ENCODE measurements at places on chromosomes 2 and 18.

GRCh38 chr2:5549771-5550170 is 142.4 kb upstream of the SOX11 start:
- DNase-seq: no peak

GRCh38 chr18:48894799-48895346 is 55.9 kb downstream of the SMAD7 start:
- DNase-seq: no peak

- no peak for DNase-seq
Observed at GRCh38 chr2:611519-611918, 65.7 kb downstream of the TMEM18 start.

- DNase-seq: no peak
Observed at GRCh38 chr2:191601060-191601459, 76.9 kb upstream of the NABP1 start.

- DNase-seq: no peak
Observed at GRCh38 chr2:241088376-241088775, 13.7 kb downstream of the MTERF4 start.

- no peak for DNase-seq
Observed at GRCh38 chr2:29079887-29080286, 5.6 kb upstream of the PCARE start.

DNA sequence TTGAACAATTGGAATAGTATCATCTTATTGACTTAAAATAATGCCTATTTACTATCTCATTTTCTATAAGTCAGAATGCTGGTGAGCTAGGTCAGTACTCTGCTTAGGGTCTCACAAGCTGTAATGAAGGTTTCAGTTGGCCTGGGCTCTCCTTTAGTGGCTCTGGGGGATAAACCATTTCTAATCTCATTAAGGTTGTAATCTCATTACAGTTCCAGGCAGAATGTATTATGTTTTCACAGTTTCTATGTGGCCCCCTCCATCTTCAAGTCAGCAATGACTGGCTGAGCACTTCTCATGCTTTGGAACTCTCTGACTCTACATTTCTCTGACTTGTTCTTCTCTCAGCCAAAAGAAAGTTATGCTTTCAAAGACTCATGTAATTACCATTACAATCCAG is 163.1 kb downstream of the CCDC178 start:
- DNase-seq: no peak

DNA sequence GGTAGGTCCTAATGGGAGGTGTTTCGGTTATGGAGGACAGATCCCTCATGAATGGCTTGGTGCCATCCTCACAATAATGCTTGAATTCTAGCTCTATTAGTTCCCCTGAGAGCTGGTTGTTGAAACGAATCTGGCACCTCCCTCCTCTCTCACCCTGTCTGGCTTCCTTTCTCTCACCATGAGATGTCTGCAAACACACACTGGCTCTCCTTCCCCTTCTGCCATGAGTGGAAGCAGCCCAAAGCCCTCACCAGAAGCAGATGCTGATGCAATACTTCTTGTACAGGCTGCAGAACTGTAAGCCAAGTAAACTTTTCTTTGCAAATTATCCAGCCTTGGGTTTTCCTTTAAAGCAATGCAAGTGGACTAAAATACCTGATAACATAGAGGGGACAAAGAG is 86.6 kb downstream of the RND3 start:
- no peak for DNase-seq

- no peak for DNase-seq
Observed at GRCh38 chr2:152655880-152656279, 61.4 kb downstream of the PRPF40A start.

DNA sequence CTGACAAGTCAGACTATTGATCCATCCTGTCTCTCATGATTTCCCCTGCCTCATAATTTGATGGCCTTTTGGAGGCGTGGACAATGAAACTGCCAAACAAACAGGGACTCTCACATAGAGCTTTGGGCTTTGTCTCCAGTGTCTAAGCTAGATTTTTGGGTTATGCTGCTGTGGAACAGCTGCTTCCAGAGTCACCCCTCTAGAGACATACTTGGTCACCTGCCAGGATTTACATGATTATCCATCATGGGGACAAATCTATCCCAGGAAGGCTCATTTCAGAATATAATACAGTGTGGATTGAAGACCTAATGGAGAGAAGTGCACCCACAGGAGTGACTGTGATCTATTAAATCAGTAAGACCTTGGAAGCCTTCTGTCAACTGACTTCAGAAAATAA is 159.6 kb downstream of the SLC8A1 start:
- DNase-seq: no peak

- peak; percentile 53 for DNase-seq
Observed at GRCh38 chr2:234288974-234289455, 207.9 kb downstream of the ARL4C start.

- DNase-seq: no peak
Observed at GRCh38 chr2:134399096-134399495, 145.2 kb downstream of the MGAT5 start.

GRCh38 chr18:42163321-42163720 is 208.3 kb downstream of the PIK3C3 start:
- DNase-seq: no peak

DNA sequence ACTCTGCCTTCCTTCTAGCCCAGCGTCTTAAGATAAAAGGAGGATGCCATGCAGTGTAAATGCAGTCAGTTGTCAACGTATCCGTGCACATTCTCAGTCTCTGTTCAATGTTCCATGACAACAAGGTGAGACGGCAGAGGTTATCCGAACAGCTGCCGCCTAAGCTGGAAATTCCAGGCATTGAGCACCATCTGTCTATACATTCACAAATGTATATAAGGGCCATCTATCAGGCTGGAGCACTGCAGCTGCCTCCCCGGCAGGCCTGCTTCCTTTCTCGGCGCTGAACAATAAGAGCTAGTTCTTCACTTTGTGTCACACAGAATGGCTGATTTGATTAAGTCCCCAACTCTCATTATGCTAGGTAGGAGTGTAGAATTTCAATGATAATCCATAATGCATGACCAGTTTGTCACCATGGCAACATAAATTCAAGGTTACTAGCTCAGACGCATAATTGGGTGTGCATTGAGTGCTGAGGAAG is 282.2 kb upstream of the SOX11 start:
- no peak for DNase-seq

DNA sequence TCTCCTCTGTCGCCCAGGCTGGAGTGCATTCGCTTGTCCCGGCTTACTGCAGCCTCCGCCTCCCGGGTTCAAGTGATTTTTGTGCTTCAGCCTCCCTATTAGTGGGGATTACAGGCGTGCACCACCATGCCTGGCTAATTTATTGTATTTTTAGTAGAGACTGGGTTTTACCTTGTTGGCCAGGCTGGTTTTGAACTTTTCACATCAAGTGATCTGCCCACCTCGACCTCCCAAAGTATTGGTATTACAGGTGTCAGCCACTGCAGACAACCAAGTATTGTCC is 1.1 kb downstream of the RPS27A start:
- no peak for DNase-seq

DNA sequence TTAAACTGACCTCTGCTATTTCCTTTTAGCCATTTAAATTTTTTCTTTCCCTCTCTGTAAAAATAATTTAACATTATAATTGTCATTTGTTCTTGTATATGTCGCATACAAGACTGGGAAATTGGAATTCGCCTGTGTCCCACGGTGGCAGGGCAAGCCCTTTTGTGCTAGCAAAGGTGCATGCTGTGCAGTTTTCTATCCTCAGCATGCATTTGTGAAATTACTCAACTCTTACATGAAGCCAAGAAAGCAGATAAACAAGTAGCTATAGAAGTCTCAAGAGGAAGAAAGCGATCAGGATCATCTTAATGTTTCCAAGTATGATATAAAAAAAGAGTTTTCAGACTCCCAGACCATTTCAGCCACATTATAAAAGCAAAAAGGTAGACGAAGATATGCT is 392.6 kb upstream of the CHST9 start:
- DNase-seq: no peak

GRCh38 chr2:171410101-171410500 is 23.7 kb downstream of the METTL8 start:
- DNase-seq: no peak

DNA sequence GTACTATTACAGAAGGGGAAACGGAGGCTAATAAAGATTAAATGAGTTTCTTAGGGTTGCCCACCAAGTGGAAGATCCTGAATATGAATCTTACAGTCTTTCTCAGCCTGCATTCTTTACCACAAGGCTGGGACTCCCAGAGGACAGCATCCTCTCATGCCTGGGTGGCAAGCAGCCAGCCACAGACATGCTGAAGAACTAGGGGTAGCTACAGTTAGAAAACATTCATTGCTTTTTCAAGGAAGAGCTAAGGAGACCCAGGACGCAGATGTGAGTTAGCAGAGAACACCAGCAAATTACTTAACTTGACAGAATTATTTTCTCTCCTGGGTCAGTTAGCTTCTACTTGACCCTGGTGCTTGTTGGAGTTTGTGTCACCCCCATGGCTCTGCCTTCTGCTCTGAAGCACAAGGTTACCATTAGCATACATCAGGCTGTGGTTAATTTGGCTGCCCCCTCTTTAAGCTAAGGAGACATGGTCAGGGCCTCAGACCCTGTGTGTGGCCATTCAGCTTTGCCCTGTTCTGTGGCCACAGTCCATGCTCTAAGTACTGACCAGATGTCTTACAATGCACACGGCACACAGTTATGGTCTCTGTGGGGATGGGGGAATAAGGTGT is 132.3 kb upstream of the TNP1 start:
- DNase-seq: no peak

DNA sequence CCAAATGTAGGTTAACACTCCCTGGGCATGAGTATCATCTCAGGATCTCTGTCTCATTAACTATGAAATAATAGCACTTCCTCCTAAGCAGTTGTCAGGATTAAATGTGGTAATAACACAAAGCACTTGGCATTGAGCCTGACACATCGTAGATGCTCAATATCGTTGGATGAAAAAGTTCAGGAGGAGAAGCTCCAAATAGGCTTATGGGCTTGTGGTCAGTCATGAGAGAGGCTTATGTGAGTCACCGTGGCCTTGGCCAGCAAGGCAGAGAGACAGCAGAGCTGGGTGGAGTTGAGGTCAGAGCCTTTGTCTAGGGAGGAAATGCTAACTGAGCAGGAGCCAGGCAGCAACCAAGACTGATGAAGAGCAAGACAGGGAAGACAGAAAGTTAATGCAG is 68.3 kb upstream of the PPM1B start:
- no peak for DNase-seq

Data from stimulated activated CD8-positive, alpha-beta memory T cell treated with anti-CD3 and anti-CD28 coated beads, Interleukin-4, amount 100 ng/mL, for 4 hours (primary cell).